ENCODE measurements at places on chromosomes 11 and 22.
A peak's percentile ranks its signal among the peaks of the same experiment; 100 is the strongest.

GRCh38 chr11:10604340-10604748 lies 35.9 kb upstream of the LYVE1 start:
- no peak for DNase-seq

GRCh38 chr22:47100019-47100418 lies 337.6 kb downstream of the TBC1D22A start:
- no peak for DNase-seq

GRCh38 chr22:43884600-43885318 lies 7.1 kb downstream of the PNPLA5 start:
- peak; percentile 66 for DNase-seq

GRCh38 chr11:76615950-76616349 lies 54.6 kb downstream of the LRRC32 start:
- no peak for DNase-seq

DNA sequence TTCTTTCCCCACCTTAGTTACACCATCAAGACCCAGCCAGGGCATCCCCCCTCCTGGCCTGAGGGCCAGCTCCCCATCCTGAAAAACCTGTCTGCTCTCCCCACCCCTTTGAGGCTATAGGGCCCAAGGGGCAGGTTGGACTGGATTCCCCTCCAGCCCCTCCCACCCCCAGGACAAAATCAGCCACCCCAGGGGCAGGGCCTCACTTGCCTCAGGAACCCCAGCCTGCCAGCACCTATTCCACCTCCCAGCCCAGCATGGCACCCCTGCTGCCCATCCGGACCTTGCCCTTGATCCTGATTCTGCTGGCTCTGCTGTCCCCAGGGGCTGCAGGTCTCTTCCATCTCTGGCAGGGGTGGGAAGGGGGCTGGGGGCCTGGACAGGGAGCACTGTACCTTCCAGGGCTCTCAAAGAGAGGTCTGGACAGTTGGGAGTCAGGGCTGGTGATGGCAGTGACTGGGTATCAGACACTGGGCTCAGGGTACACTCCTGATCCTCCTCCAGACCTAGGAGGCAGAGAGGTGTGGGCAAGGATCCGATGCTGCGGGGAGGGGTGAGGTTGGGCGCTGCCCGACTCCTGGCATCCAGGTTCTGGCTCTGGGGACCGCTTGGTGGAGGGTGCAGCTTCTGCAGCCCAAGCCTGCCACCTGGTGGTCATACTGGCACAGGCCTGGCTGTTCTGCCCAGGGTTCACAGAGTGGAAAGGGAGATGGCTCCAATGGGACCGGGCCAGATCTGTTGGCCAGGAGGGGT lies at the start of gene UPK2:
Gene UPK2, plus strand, starts transcription at position 205 of the 753 bp plus-strand sequence. Its CDS starts 53 bp downstream, at position 258.
- peak; percentile 90 for DNase-seq

DNA sequence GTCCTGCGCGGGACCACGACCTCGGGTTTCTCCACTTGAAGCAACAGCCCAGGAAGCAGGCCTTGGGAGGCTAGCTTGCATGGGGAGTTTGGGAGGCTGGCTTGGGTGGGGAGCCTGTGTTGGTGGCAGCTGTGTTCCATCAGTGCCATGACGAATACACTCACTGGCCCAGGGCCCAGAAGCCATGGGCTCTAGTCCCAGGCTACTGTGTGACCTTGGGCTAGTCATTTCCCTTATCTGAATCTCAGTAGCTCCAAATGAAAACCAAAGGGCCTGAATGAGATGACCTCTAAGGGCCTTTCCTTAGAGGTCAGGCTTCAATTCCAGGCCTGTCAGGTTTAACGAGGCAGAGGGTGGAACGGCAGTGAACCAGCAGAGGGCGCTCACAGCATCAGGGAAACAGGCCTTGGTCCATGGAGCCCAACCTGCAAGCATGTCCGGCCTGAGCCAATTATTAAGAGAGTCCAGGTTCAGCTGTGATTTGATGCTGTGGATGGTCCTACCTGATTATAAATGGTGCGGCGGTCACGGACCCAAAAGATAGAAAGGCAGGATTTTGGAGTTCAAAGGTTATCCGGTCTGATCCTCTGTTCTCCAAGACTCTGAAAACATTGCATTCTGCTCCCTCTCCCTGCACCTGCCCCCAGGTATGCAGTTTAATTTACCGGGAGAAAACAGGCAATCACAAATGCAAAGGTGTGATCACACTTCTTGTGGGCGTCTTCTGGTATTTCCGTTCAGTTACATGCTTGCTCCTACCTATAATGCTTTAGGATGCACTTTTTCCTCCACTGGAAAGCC lies 15.9 kb downstream of the PTPN5 start:
- peak; percentile 75 for DNase-seq
